ENCODE measurements at places on chromosomes 1 and 21.

GRCh38 chr1:53155534-53155933 is 13.1 kb upstream of the SLC1A7 start:
- DNase-seq = no peak

GRCh38 chr1:34165422-34165921 is 442 bp upstream of the CSMD2 start:
- DNase-seq = no peak

- DNase-seq = no peak
Observed at GRCh38 chr1:185027252-185027882, 18.0 kb upstream of the RNF2 start.

- no peak for DNase-seq
Observed at GRCh38 chr1:160834945-160835565, 27.6 kb downstream of the CD244 start.

DNA sequence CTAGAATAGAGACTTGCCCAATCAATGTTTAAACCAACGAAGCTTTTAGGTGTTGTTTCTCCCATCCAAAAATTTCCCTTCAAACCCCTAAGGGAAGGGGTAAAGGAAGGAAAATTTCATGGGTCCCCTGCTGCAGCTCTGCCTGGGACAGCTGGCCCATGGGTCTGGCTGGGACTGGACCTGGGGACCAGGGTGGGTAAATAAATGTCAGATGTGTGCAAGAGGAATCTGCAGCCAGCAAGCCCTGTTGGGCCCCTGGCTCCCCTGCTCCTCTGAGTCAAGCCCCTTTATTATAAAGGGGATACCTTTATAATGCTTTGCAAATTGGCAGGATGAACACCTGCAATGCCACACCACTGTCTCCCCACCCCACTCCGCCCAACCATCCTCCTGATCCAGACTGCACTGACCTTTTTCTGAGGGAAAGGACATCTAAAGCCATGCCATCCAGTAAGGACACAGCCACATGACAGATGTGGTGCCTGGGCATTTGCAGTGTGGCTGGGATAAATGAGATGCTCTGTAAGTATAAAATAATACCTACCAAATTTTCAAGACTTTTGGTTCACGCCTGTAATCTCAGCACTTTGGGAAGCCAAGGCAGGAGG is 1.9 kb upstream of the TMEM125 start:
- DNase-seq = no peak

DNA sequence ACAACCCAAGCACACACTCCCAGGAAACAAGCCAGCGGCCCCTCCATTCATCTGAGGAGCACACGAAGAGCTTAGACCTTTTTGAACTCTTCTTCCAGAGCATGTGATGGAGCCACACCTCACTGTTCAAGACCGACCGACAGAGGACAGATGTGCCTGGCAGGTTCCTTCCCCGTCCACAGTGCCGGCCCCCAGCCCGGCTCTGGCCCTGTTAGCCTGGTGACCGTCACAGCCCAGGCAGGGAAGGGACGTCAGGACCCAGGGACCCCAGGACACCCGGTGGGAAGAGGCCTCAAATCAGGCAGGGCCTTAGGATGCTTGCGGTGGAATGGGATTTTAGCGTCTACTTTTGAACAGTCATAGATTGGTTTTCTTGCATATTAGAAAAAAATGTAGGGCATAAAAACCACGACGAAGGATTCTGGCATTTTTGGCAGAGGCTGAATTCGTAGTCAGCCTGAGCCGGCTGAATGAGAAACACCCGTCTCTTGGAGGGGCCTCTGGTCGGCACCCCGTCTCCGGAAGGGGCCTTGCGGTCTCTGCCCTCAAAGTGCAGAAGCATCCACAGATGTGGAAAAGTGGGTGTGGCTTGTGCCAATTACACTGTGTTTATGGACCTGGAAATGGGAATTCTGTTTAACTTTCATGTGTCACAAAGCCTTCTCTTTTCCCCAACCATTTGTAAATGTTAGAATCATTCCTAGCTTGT is 79.3 kb downstream of the SIK1 start:
- no peak for DNase-seq

Measured in non-pigmented ciliary epithelial cell (primary cell).